Stimulated activated CD4-positive, alpha-beta T cell treated with anti-CD3 and anti-CD28 coated beads, Interleukin-15, amount 100 ng/mL, for 1 hour (primary cell): ENCODE measurements at places on chromosomes 3 and 15.

DNA sequence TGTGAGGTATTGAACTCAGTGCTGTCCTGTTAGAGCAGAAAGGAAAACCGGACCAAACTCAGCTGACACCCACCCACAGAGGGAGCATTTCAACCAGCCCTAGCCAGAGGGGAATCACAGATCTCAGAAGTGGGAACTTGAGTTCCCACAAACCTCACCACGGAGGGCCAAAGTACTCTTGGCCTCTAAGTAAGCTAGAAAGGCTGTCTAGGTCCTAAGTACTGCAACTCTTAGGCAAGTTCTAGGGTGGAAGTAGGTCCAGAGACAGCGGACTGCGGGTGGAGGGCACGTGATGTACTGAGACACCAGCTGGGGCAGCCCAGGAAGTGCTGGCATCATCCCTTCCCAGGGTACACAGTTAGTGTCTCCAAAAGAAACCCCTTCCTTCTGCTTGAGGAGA, 34.1 kb downstream of the EOMES start:
- DNase-seq = no peak

DNA sequence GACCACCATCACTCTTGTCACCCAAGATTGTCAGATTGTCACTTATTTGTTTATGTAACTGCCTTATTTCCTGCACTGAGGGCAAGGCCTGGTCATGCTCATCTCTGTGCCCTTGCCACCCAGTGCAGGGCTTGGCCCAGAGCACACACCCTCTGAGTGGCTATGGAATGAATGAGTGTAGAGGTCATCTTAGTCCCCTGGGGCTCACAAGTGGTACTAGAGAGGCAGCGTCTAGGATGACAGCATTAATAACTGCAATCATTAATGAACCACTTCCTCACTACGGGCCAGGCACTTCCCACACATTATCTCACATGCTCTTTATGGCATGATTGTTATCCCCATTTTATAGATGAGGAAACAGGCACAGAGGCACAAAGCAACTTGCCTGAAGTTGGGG, 117.0 kb downstream of the SMAD6 start:
- DNase-seq = no peak

DNA sequence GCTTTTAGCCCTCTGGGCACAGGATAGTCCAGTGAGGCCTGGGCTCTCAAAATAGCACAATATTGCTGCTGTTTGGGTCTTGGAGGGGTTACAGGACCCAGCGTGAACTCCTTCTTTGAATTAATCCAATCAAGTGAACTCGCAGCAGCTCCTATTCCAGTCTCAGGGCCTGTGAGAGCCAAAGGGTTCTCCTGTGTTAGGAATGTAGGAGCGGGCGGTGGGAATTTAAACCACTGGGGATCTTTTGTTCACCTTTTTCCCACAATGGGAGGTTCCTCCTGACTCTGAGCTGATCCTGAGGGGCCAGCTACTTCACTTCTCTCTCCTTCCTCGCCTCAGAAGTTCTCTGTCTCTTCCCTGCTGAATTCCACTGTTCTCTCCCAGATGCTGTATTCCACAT, 504.0 kb downstream of the UNC13C start:
- no peak for DNase-seq

DNA sequence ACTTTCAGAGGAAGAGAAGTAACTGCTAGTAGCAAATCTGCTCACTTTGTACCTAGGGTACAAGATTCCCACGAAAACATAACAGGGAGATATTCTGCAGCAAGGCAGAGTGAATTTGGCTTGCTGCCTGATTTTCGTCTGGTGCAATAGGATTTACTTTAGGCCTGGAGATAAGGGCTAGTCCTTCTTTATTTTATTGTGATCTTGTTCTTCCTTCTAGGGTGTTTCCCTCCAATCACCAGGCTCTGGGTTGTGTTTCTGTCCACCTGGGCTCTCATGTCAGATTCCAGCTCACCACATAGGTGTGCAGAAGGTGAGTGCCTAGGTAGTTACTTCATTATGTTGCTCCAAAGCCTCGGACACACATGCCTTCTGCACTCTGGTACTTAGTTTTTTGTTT, 211.8 kb upstream of the RGMA start:
- no peak for DNase-seq

DNA sequence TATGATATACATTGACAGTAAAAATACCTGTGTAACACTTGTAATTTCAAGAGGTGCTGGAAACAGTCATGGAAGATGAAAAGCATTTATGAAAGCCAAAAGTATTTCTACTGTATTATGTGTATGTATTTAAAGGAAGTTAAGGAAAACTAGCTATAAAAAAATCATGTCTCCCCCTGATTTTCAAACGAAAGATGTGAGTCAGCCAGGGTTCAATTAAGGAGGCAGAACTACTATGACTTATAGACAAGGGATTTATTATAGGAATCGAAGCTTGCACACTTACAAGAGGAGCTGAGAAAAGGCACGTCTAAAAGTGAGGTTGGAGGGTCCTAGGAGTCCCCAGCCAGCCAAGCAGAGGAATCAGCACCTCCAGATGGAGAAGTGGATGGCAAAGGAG, 119.4 kb downstream of the SUCLG2 start:
- no peak for DNase-seq

GRCh38 chr3:54988838-54989630, 61.2 kb upstream of the LRTM1 start:
- DNase-seq = no peak

DNA sequence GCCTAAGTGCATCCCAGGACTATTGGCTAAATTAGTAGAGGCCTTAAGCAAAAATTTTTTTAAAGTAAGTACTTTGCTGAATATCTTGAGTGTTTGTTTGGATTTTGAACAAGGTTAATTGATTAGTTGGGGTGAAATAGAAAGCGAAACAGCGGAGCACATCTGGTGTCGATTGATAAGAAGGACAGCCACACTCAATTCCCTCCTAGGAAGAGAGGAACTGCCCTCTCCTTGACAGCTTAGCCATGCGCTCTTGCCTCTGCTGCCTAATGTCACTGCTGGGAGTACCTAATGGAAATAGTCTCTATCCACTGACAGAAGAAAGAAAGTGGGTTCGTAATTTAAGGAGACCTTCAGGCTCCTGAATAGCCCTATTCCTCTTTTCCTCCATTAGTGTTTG, 943.6 kb downstream of the DIPK2A start:
- no peak for DNase-seq

DNA sequence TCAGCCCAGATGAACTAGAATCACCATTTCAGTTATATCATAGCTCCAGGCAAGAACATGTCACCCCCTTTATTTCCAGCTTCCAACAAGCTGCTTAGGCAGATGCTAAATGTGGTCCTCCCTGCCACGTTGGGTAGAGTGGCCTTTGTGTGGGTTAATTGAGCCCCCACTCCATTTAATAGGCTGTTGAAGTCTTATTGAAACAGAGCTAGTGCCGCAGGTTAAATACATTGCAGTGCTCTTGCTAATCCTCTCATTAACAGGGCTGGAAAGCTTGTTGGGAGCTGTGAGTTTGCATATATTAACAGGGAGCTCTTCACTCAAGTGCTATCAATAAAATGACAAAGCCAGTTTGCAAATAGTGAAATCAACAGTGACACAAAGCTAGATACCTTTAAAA, 248.4 kb upstream of the CMC1 start:
- DNase-seq = no peak

DNA sequence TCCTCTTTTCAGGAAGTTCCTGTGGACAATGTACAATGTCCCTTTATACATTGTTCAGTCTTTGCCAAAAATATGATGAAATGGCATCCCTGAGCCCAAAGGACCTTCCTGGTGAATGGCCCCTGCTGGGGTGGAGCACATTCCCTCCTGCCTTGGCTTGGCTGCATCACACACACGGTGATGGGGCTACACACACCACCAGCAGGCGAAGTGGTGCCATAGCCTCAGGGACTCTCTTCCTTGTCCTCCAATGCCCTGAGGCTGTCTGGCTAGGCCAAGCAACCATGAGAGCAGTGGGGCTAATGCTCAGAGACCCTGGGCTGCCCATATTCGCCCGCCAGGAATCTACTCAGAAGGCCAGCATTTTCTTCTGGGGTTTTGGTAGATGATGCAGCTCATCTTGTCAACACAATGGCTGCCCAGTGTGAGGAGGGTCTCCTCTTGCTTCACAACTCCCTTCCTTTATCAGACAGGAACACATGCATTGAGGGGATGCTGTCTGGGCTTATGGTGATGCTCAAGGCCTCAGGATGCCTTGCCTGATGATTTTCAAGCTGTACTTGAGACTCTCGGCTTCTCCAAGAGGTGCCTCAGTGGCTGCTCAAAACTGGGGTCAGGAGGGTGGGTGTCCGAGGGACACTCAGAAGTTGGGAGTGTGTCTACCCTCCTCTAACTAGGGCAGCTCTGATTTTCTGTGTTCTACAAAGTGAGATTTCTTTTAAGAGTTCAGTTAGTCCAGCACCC, 40.9 kb upstream of the EPHB1 start:
- no peak for DNase-seq

GRCh38 chr15:29904757-29905417, 82.6 kb upstream of the TJP1 start:
- DNase-seq = no peak

DNA sequence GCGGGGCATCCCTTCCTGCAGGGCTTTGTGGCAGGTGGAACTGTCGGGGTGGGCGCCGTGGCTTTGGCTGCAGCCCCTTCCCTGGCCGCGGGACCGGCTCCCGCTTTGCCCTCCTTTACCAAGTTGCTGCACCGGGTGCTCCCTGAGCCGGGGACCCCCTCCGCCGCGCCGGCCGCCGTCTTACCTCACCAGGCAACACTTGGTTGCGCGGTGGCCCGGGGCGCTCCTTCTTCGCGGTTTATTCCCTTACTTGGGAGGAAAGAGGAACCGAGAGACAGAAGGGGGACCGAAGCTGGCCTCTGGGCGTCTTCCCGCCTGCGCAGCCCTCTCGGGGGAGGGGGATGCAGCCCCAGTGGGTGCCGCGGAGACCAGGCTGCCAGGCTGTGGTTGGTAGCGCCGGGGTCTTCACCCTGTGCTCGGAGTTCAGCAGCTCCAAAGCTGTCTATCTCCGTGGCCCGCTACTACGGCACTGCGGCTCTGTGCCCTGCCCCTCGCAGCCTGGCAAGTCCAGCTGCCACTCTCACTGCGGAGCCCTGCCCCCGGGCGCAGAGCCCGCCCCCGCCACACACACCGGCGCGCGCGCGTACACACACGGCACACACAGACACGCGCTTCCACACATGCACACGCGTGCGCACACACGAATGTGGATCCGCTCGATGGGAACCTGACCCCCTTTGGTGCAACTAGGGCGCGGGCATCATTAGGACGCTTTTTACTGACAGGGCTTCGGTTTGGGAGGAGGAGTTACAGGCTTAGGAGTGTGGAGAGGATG, at the start of gene DGKG:
Gene DGKG (minus strand): TSS at position 473 of the 775 bp plus-strand sequence. CDS start 41,775 bp downstream, outside the sequence.
- DNase-seq = no peak

- DNase-seq = no peak
These were observed 6.1 kb downstream of the CRYBG3 start for GRCh38 chr3:97827741-97828471.

GRCh38 chr3:107928084-107928445, 162.8 kb downstream of the CD47 start:
- no peak for DNase-seq

DNA sequence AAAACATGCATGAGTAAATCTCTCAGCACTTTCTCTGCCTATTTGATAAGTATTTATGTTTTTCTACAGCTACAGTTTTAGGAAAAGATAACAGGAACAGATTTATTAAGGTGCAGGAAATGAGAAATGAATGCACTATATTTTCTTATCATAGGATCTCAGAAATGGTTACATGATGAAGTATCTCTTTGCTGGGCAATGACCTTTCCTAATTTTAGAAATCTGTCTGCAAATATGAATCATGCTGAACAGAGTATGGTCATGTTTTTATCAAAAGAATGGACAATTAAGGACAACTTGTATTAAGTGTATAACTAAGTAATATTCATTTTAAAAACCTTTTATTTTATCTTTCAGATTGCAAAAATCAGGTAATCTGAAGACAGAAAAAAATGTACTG, 53.8 kb upstream of the SPPL2A start:
- no peak for DNase-seq
